ENCODE measurements at places on chromosomes 4 and X.

- no peak for DNase-seq
Measured at GRCh38 chr4:142104041-142104440, 467.7 kb downstream of the IL15 start.

- DNase-seq, result no peak
Measured at GRCh38 chr4:133154725-133155124, 5.6 kb downstream of the PCDH10 start.

DNA sequence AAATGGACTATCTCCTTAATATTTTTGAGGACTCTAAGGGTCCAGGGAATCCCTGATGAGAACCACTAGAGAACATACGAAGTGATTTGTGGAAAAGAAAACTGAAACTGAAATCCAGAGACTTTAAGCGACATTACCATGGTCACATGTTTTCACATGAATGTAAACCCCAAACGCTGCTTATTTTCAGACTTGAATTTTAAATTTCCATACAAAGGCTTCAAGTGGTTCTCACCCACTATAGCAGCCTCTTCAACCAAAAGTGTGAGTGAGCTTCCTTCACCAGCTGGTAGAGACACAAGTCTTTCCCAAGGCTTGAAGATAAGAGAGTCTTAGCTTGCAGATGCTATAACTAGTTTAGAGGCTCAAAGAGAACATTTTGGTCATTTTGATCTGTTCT lies 232.7 kb downstream of the MGST2 start:
- DNase-seq, result no peak

- no peak for DNase-seq
Measured at GRCh38 chrX:107571296-107571998, 56.9 kb upstream of the PRPS1 start.

- DNase-seq, result no peak
Measured at GRCh38 chr4:16079046-16079445, 4.8 kb downstream of the PROM1 start.

DNA sequence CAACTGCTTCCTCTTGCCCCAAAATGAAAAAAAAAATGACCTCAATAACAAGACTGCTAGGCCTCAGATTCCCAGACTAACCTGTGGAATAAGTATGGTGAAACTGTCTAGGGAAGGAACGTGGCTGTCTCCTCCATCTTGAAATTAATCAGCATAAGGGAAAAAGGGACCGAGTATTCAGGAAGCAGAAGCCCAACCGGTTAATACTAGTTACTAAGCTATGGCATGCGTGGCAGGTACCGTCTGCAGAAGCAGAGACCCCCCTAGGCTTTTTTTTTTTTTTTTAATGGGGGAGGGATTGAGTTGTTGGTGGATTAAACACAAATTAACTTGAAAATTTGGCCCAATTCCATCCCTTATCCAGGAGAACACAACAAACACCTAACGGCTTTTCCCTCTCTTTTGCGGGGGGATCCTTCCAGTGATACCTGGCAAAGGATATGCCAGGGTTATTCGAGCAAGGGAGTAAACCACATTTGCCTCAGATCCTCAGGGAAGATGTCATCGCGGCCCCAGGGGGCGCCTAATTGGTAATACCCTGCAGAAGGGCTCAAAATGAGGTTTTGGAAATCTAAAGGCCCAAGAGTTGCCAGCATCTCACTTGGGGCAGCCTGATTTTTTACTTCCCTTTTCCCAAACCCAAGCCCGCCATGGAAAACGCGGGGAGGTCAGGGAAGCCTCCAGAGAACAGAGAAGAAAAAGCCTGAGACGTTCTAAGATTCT lies 893 bp downstream of the RLIM start:
- no peak for DNase-seq

GRCh38 chrX:82163701-82164100 lies 961.8 kb downstream of the SH3BGRL start:
- DNase-seq, result no peak

DNA sequence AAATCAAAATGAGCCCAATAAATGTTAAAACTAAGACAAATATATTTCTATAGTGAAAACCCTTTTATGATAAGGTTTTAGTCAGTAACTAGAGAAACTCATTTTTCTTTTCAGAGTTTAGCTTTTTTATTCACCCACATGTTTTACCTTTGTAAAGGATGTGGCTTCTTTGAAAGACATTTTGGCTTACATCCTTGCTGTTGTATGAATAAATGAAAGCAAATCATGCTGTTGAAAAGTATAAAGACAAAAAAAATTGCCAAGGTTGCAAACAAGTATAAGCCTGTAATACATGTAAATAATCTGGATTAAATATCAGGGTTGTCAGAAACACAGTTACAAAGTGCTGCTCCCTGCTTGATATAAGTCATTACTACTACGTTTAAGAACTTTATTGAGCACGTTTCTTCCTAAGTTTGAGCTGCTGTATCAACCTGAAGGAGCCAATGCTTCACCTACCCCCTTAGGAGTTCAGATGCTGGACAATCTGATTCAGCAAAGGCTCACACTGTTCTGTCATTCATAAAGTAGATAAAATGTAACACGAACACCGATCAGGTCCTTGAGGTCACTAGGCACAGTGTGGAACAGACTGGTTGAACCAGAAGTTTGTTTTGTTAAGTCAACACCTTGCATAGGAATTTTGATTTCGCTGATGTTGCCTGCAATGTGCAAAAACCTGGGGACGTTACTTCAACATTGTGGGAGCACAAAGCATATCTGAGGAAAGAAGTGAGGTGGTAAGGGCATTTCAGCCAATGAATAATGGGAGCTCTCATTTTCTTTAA lies 321.2 kb upstream of the BMP3 start:
- DNase-seq, result no peak

GRCh38 chr4:17336986-17337385 lies 174.9 kb downstream of the QDPR start:
- DNase-seq, result no peak

DNA sequence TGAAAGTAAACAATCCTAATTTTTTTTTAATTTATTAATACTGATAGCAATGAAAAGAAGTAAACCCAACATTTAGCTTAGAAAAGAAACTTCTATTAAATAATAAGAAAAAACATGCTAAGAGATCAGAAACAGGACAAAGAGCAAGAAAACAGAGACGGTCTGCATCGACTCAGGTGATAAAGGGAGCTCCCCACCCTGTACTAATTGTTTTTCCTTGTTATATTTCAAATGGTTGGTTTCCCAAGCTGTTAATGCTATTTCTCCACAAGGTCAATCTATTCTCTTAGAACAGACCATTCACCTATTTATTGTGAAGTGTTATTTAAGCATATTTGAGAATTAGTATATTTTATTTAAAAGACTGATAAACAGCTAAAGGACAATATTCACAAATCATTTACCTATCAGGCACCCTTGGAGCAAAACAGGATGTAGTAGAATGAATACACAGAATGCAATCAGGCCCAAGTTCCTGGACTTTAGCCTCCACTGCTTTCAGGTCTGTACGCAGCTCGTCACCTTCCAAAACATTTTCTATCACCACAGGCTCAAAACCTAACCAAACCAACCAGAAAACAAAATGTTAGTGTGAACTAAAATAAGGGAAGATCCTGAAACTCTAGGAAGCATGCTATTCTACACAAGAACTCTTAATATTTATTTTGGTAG lies 5.5 kb downstream of the SEPSECS start:
- no peak for DNase-seq

DNA sequence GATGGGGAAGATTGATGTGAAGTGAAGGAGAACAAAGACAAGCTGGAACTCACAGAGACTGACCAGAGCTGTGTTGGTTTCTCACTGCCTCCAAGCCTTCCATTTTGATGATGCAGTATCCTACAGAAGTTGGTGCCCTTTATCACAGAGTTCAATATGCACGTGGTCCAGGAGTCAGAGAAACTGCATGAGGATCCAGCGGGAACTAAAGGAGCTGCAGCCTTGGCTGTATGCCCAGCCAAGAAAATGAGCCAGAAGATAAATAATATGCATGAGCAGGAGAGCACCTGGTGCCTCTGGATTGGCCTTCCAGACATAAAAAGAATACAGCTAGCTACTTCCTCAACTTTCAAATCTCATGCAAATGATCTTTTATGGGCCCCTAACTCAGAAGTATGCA lies 44.3 kb upstream of the DCLK2 start:
- no peak for DNase-seq

DNA sequence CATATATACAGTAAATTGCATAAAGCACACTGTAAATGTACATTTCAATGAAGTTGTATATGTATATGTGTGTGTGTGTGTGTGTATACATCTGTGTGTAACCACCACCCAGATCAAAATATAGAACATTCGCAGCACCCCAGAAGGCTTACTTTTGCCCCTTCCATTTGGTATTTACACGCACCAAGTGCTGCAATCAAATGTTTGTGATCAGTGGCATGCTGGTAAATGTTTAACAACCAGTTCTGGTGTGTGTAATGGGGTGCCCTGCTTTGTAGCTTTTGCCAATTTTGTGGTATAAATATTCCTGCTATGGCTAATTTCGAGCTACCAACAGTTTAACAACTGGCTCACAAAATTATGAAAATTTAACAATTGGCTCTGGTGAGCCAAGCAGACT lies 101.3 kb downstream of the RTL5 start:
- DNase-seq, result peak; percentile 19

DNA sequence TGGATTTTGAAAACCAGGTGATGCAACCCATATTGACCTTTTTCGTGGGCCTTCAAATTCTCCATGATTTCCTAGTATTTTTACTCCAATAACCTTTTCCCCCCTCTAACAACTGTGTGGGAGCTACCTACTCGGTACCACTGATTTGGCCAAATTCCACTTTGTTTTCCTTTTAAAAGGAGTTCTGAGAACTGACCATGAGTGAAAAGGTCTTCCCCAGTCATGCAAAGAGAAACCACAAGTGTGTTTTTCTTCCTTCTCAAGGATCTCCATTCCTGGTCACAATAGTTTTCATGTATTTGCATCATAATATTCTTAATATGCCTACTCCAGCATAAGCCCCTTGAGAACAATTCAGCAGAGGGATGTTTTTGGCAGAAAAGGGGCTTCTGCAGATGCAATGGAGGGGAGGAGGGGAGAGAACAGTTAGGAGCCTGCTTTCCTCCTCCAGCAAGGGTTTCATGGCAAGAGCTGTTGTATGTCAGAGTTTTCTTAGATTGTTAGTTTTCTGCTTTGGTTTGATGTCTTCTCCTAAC lies 195.3 kb upstream of the ANXA3 start:
- no peak for DNase-seq

- DNase-seq, result no peak
Measured at GRCh38 chrX:13732246-13733067, 2.0 kb downstream of the TRAPPC2 start.

DNA sequence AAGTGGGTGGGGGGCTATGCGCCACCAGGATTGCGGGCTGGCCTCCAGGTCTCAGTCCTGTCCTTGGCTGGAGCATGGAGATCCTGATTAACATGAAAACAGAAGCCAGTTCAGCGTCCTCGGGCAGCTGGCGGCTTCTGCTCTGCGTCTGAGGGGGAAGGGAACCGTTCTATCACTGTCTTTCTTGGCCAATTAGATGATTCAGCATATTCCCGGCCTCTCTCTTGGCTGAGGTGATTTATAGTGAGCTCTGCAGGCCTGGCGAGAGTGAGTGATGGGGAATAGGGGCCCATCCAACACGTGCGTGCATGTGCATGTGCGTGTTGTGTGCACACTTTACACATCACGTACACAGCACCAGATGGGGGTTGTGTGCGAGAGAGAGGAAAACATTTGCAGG lies 145.8 kb upstream of the ATP6AP2 start:
- DNase-seq, result no peak

DNA sequence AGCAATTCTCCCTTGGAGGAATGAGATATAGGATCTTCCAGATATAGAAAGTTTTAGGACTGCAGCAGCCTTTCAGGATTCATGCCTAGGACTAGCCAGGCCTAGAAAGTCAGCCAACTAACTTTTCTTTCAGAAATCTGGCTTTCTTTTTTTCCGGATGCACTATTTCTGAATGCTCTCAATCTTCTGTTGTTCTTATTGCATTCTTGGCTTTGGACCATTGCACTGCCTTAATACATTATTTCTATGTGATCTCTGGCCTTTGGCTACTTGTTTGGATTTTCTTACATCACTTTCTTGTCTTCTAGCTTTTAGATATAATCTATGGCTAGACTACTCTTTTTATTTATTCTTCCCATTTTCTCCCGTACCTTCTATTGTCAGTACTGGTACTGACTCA lies 813.1 kb upstream of the HTR2C start:
- no peak for DNase-seq

- no peak for DNase-seq
Measured at GRCh38 chr4:130071746-130072145, 975.8 kb downstream of the C4orf33 start.

- DNase-seq, result no peak
Measured at GRCh38 chr4:109973529-109973905, 60.8 kb downstream of the EGF start.

- no peak for DNase-seq
Measured at GRCh38 chr4:94525993-94526728, 74.4 kb downstream of the PDLIM5 start.

DNA sequence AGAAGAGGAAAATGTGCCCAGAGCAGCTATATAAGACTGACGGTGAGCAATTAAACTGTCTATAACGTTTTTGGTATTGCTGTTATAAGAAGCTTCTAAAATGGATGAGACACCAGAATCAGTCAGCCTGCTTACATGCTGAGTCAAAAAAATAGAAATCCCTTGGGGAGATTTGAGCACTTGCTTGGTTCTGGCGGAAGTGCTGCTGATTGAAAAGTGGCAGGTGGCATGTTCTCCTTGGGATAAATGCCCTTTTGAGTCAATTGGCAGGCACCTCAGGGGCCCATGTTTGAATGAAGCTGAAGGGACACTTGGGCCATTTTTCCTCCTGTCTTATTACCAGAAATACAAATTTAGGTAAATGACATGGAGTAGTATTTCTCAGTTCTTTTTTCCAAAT lies 148.7 kb downstream of the PTCHD1 start:
- no peak for DNase-seq

- no peak for DNase-seq
Measured at GRCh38 chrX:3442691-3443090, 96.2 kb upstream of the MXRA5 start.

DNA sequence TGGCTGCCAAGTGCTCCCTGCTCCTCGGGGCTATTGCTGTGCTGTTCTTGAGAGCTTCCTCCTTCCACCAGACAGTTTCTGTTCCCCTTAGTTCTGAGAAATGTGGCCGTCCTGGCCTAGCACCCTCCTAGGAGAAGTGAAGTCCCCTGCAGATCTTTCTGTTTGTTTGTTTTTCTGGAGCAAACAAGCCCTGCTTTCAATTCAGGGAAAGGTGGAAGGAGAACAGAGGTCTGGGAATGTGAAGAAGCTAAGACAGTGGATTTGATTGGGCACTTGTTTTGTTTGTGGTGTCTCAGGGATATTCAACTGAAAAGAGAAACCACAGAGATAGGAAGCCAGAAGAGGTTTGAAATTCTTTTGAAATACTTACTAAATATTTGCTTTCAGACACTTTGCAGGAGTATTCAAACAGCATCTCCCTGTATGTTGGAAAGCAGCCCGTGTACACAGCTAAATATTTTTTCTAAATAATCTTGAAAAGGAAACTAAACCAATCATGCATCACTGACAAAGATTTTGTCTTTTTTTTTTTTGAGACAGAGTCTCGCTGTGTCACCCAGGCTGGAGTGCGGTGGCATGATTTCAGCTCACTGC lies 36.5 kb upstream of the PPM1K start:
- no peak for DNase-seq

- no peak for DNase-seq
Measured at GRCh38 chr4:128979934-128980333, 113.4 kb downstream of the SCLT1 start.

GRCh38 chr4:4289597-4289940 lies 385 bp downstream of the LYAR start:
- DNase-seq, result no peak

GRCh38 chr4:182179751-182180150 lies 63.5 kb upstream of the TENM3 start:
- DNase-seq, result no peak
